ENCODE measurements at places on chromosomes 1 and 21. TPM values are rescaled to one million over a fixed set of nuclear protein-coding genes. Genes with fewer than 3 reads are reported as not detected.

- DNase-seq = peak; percentile 88
Observed at GRCh38 chr1:26782521-26783212, 5.1 kb upstream of the PIGV start.

GRCh38 chr1:234875953-234876855, 252.4 kb downstream of the TOMM20 start:
- peak; percentile 61 for DNase-seq

- no peak for DNase-seq
Observed at GRCh38 chr1:193462629-193463320, 276.4 kb upstream of the B3GALT2 start.

DNA sequence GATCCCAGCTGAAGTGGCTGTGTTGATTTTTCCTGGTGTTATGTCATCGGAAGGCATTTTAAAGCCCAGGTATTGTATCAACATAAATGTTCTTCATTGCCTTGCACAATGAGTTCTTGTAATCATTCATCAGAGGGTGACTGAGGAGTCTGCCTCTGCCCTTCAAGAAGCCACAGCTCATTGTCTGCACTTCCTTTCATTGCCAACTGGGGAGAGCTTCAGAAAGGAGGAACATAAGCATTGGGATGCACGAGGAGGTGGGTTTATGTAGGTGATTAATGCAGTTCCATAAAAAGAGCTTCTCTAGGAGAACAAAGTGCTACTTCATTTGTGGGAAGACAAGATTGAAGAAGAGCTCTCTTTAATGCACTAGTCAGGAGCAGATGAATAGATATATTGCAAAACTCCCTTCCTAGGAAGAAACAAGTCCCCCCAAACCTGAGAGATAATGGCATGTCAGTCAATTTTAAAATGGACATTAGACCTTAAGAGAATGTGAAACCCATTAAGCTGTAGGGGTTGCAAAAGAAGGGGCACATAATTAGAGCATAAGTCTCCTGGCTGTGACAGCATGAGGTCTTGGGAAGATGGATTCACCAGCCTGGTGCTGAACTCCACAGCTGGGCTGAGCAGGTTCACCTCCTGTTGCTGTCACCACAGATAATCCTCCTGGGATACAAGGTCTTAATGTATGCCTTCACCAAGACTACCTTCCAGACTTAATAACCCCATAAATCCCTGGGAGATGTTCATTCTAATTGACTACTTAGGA, 124.6 kb downstream of the BACH1 start:
- no peak for DNase-seq

The THEM5 gene
- total RNA-seq = not detected

The BMP8B gene
- total RNA-seq = 0.29 TPM
